ENCODE measurements at places on chromosomes 7 and 10. TPM values are rescaled to one million over a fixed set of nuclear protein-coding genes. Genes with fewer than 3 reads are reported as not detected.

The FAM25A gene
- not detected for total RNA-seq

The SPDYE2 gene
- total RNA-seq, result not detected

The SLC16A9 gene
- total RNA-seq, result 0.08 TPM

The SPAM1 gene
- total RNA-seq, result not detected

The GPR85 gene
- not detected for total RNA-seq

The C7orf33 gene
- total RNA-seq, result not detected

The PNLIPRP3 gene
- not detected for total RNA-seq

The ACTR3C gene
- 6.1 TPM for total RNA-seq

The CALCR gene
- total RNA-seq, result not detected

The GARIN1A gene
- 0.92 TPM for total RNA-seq

The PILRA gene
- total RNA-seq, result 2.7 TPM

The GJC3 gene
- total RNA-seq, result not detected

GRCh38 chr7:157516911-157517781, 180.3 kb downstream of the DNAJB6 start:
- H3K27ac ChIP-seq, result no peak overlapping the region
- H3K27me3 ChIP-seq, result peaks cover 2% of the 10 kb centered on the region
- no peak for DNase-seq
- H3K36me3 ChIP-seq, result no peaks in the 10 kb centered on the region
- no peak overlapping the region for H3K4me3 ChIP-seq

GRCh38 chr7:141074997-141075396, 1.1 kb downstream of the TMEM178B start:
- no peak for DNase-seq
- H3K4me3 ChIP-seq, result peak overlapping the region; percentile 63
- H3K36me3 ChIP-seq, result no peaks in the 10 kb centered on the region
- H3K27ac ChIP-seq, result no peak overlapping the region
- H3K27me3 ChIP-seq, result peaks cover 43% of the 10 kb centered on the region

- no peak for DNase-seq
- no peak overlapping the region for H3K27ac ChIP-seq
- peaks cover 47% of the 10 kb centered on the region for H3K4me1 ChIP-seq
- H3K4me3 ChIP-seq, result no peak overlapping the region
These were observed 111.3 kb downstream of the UBE2H start for GRCh38 chr7:129841465-129841864.

GRCh38 chr7:86939197-86939814, 120.1 kb downstream of the ELAPOR2 start:
- H3K36me3 ChIP-seq, result no peaks in the 10 kb centered on the region
- no peak overlapping the region for H3K4me3 ChIP-seq
- no peaks in the 10 kb centered on the region for H3K4me1 ChIP-seq
- H3K27ac ChIP-seq, result no peak overlapping the region
- peak; percentile 67 for DNase-seq

- H3K4me1 ChIP-seq, result peaks cover 4% of the 10 kb centered on the region
- DNase-seq, result no peak
- H3K36me3 ChIP-seq, result no peaks in the 10 kb centered on the region
These were observed 65.0 kb downstream of the GRM8 start for GRCh38 chr7:127187740-127188139.

DNA sequence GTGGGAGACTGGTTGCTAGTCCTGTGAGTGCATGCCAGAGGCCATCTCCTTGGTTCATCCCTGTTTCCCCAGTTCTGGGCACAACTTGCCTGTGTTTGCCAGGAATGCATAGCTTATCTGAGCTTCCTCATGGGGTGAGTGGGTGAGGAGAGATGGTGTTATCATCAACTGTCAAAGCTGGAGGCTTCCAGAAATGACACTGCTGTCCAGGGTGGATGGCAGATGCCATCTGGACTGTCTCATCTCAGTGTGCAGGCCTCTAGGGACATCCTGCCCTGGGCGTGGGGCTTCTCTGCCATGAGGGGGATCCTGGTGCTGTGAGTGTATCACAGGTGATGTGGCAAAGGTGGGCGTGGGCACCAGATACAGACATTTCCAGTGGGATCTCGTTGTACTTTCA, 328.6 kb downstream of the DPP6 start:
- no peak overlapping the region for H3K27ac ChIP-seq
- H3K4me1 ChIP-seq, result no peaks in the 10 kb centered on the region
- H3K36me3 ChIP-seq, result no peaks in the 10 kb centered on the region
- H3K27me3 ChIP-seq, result no peaks in the 10 kb centered on the region
- no peak for DNase-seq
- H3K4me3 ChIP-seq, result no peak overlapping the region

DNA sequence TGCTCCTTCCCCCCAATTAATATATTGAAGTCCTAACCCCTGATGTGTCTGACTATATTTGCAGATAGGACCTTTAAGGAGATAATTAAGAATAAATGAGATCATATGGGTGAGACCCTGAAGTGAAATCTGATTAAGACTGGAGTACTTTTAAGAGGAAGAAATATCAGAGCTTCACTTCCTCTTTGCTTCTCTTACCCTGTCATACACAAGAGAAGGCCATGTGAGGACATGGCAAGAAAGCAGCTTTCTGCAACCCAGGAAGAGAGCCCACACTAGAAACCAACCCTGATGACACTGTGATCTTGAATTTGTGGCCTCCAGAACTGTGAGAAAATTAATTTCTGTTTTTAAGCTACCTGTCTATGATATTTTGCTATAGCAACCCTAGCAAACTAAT, 44.2 kb downstream of the JMJD1C start:
- no peak overlapping the region for H3K4me3 ChIP-seq
- no peaks in the 10 kb centered on the region for H3K27me3 ChIP-seq
- peak overlapping the region; percentile 80 for H3K27ac ChIP-seq
- peak; percentile 27 for DNase-seq

DNA sequence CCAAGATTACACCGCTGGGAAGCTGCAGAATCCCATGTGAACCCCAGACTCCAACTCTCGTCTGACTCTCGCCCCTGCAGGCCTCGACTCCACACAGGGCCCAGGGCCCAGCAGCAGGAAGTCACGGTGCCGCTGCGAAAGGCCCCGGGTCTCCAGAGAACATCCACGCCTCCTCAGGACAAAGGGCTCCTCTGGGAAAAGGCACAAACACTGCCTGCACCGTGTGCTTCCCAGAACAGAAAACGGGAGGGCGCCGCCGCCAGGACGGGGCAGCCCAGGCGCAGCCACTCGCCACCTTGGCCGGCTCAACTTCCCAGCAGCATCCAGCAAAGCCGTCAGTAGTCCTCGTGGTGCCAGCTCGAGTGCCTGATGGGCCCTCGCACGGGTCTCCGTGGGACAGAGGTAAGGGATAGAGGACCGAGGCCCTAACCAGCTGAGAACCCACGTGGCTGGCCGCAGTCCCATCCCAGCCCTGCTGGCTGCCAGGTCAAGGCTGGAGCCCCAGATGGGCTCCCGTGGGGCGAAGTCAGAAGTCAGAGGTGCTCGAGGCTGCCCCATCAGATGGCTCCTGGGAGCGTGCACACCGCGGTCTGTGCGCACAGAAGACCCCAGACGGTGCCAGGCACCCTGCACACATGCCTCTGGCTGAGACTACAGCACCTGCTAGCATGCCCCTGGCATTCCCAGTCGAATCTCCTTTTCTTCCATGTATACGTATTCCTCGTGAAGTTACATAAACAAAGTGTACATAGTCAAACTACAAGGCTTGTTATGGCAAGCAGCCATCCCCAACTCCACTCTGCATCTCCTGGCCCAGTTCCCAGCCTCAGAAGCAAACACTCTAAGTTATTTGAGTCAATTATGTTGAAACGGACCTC, 60.2 kb downstream of the MAD1L1 start:
- H3K27ac ChIP-seq, result no peak overlapping the region
- no peaks in the 10 kb centered on the region for H3K36me3 ChIP-seq
- DNase-seq, result no peak
- H3K4me1 ChIP-seq, result peaks cover 8% of the 10 kb centered on the region
- H3K4me3 ChIP-seq, result no peak overlapping the region

- H3K4me1 ChIP-seq, result no peaks in the 10 kb centered on the region
- H3K4me3 ChIP-seq, result no peak overlapping the region
- no peaks in the 10 kb centered on the region for H3K36me3 ChIP-seq
- H3K27ac ChIP-seq, result no peak overlapping the region
- no peak for DNase-seq
These were observed 856.2 kb upstream of the GHITM start for GRCh38 chr10:83283151-83283550.

GRCh38 chr10:74067373-74068352, 69.7 kb downstream of the VCL start:
- no peak overlapping the region for H3K27ac ChIP-seq
- H3K4me3 ChIP-seq, result no peak overlapping the region
- peaks cover 27% of the 10 kb centered on the region for H3K36me3 ChIP-seq
- H3K4me1 ChIP-seq, result no peaks in the 10 kb centered on the region
- no peaks in the 10 kb centered on the region for H3K27me3 ChIP-seq
- no peak for DNase-seq

GRCh38 chr10:47042780-47043750, 131.8 kb downstream of the PTPN20 start:
- H3K4me1 ChIP-seq, result peaks cover 4% of the 10 kb centered on the region
- H3K27ac ChIP-seq, result no peak overlapping the region
- H3K27me3 ChIP-seq, result no peaks in the 10 kb centered on the region
- H3K36me3 ChIP-seq, result no peaks in the 10 kb centered on the region

- no peak overlapping the region for H3K4me3 ChIP-seq
- H3K27me3 ChIP-seq, result peaks cover 3% of the 10 kb centered on the region
- no peak overlapping the region for H3K27ac ChIP-seq
- peaks cover 2% of the 10 kb centered on the region for H3K4me1 ChIP-seq
- H3K36me3 ChIP-seq, result no peaks in the 10 kb centered on the region
- DNase-seq, result no peak
These were observed 176.4 kb downstream of the AHR start for GRCh38 chr7:17474724-17475344.

- H3K27me3 ChIP-seq, result no peaks in the 10 kb centered on the region
- peaks cover 12% of the 10 kb centered on the region for H3K4me1 ChIP-seq
- no peak for DNase-seq
These were observed 61.4 kb upstream of the ASAH2 start for GRCh38 chr10:50312464-50313437.

DNA sequence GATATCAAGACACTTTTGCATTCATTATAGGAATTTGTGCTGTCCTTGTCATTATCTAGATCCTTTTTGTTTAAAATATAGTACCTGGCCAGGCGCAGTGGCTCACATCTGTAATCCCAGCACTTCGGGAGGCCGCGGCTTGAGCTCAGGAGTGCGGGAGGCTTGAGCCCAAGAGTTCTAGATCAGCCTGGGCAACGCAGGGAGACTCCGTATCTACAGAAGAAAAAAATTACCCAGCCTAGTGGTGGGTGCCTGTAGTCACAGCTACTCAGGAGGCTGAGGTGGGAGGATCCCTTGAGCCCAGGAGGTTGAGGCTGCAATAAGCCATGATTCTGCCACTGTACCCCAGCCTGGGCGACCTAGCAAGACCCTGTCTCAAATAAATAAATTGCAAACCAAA, 621 bp upstream of the MORN4 start:
- DNase-seq, result no peak
- H3K27me3 ChIP-seq, result no peaks in the 10 kb centered on the region
- H3K36me3 ChIP-seq, result peaks cover 2% of the 10 kb centered on the region
- H3K27ac ChIP-seq, result peak overlapping the region; percentile 87
- H3K4me3 ChIP-seq, result peak overlapping the region; percentile 93

- H3K36me3 ChIP-seq, result no peaks in the 10 kb centered on the region
- H3K27me3 ChIP-seq, result no peaks in the 10 kb centered on the region
- H3K4me3 ChIP-seq, result no peak overlapping the region
- no peaks in the 10 kb centered on the region for H3K4me1 ChIP-seq
These were observed 22.2 kb downstream of the ZNF467 start for GRCh38 chr7:149751043-149751775.

DNA sequence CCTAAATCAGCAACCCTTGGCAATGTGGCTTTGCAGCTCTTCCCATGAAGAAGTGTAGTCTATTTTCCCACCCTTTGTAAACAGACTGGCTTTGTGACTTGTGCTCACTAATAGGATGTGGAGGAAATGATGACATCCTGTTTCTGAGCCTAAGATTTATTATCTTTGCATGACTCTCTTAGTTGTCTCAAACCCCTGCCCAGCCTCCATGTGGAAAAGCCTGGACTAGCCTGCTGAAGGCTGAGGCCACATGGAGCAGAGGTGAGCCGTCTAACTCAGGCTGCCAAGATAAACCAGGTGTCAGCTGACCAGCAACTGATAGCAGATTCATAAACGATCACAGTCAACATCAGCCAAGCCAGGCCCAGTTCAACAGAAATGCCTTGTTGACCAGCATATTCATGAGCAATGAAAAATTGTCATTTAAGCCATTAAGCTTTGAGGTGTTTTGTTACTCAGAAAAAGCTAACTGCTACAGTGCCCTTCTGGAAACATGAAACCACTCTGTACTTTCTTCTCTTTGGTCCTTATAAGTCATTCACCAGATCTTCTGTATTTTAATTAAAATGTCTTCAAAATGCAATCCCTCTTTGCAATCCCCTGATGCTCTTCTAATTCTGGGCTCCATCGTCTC, 586.3 kb upstream of the ANKRD30A start:
- no peaks in the 10 kb centered on the region for H3K27me3 ChIP-seq
- H3K4me1 ChIP-seq, result no peaks in the 10 kb centered on the region
- no peak overlapping the region for H3K4me3 ChIP-seq
- no peaks in the 10 kb centered on the region for H3K36me3 ChIP-seq
- no peak overlapping the region for H3K27ac ChIP-seq
- no peak for DNase-seq

GRCh38 chr10:133357285-133358161, at the start of gene FUOM:
FUOM (minus strand) TSS chr10:133358019; CDS start chr10:133358007, 12 bp downstream.
- peak within 1 kb of the TSS; percentile 73 for H3K4me3 ChIP-seq
- DNase-seq, result peak; percentile 73
- peak within 1 kb of the TSS; percentile 77 for H3K27ac ChIP-seq
- H3K27me3 ChIP-seq, result no peaks in the 10 kb centered on the region

GRCh38 chr10:96130326-96130995, 364 bp downstream of the ZNF518A start:
- DNase-seq, result peak; percentile 80
- peaks cover 29% of the 10 kb centered on the region for H3K27me3 ChIP-seq
- peaks cover 46% of the 10 kb centered on the region for H3K36me3 ChIP-seq

- H3K27me3 ChIP-seq, result no peaks in the 10 kb centered on the region
- peak; percentile 31 for DNase-seq
- peak overlapping the region; percentile 95 for H3K27ac ChIP-seq
- peaks cover 13% of the 10 kb centered on the region for H3K36me3 ChIP-seq
- H3K4me1 ChIP-seq, result peaks cover 60% of the 10 kb centered on the region
- H3K4me3 ChIP-seq, result peak overlapping the region; percentile 70
These were observed 595 bp upstream of the SUN1 start for GRCh38 chr7:831596-832166.

DNA sequence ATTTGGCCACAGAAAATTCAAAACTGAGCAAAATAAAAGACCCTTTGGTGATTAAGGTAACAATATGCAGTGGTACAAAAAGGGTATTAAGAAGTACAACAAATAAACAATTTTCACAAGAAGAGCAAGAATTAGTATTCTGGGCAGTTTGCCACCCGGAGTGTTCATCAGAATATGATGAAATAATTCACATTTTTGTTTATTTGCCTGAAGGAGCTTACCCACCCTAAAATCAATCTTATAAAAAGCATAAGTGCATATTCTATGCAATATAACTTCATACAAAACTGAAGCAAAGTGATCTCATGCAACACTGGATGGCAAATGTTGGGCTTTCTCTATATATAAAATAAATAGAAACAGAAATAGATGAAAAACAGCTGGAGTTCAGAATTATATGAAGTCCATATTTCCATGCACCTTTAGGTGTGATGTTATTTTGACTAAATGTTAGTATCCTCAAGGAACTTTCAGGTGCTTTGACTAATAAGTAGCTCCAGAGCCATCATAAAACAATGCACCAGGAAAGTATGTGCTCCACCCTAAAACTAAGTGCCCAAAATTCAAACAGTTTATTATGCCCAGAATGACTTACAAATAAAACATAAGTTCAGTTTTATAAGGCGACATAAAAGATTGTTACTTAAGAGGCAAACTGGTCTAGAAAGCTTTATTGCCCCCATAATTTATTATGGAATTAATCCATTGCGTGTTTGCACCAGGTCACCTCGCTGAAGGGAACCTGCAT, 474.3 kb downstream of the SEMA3D start:
- H3K4me1 ChIP-seq, result no peaks in the 10 kb centered on the region
- no peaks in the 10 kb centered on the region for H3K36me3 ChIP-seq
- no peaks in the 10 kb centered on the region for H3K27me3 ChIP-seq
- no peak overlapping the region for H3K4me3 ChIP-seq
